ENCODE measurements at places on chromosomes 12 and 14. TPM values are rescaled to one million over a fixed set of nuclear protein-coding genes. Genes with fewer than 3 reads are reported as not detected.

The GUCY2C gene
- total RNA-seq, result not detected

The CRADD gene
- total RNA-seq, result 9.3 TPM

The KMT2D gene
- 30.2 TPM for total RNA-seq

The TGM1 gene
- total RNA-seq, result 0.20 TPM

The CPM gene
- total RNA-seq, result 0.44 TPM

The FBXW8 gene
- 9.5 TPM for total RNA-seq
